ENCODE measurements at places on chromosomes 6 and 20.

DNA sequence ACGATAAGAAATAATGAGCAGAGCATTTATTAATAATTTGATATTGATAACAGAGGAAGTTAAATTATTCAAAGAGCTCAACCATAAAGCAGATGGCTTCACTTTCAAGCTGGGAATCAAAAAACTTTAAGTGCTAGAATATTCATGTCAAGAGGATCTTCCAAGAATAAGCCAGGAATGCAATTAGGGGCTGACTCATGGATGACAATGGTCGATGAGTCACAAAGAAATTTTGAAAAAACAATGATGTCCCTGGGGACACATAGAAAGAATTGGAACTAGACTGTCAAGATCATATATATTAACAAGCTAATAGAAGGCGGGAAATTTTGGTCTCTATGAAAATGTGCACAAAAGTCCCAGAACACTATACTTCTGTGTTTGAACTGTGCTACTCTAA is 304.1 kb downstream of the LAMA2 start:
- DNase-seq, result no peak

DNA sequence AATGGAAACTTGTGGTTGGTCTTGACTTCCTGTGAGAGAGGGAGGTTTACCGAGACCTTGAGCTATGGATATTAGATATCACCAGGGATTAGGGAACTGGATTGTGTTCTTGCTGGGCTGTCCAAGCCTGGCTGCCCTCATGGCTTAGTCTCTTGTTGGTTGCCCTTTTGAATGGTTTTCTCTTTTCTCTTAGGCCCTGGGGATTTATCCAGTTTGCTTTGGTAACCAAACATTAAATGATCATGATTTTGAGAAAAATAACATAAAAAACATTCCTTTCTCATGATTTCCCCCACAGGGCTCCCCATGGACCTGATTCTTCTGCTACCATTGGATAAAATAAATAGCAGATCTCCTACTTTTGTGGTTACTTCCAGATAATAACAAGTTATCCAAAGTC is 306.4 kb upstream of the RNF217 start:
- DNase-seq, result no peak

DNA sequence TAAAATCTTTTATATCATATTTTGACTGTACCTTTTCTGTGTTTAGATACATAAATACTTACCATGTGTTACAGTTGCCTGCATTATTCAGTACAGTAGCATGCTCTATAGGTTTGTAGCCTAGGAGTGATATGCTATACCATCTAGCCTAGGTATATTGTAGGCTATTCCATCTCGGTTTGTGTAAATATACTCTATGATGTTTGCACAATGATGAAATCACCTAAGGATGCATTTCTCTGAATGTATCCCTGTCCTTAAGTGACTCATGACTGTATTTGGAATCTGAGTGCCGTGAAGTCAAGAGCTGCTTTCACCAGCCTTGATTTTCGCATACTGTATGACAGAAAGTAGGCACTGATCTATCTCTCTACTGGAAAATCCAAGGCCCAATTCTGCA is 129.9 kb downstream of the UTRN start:
- DNase-seq, result peak; percentile 67

GRCh38 chr6:77424761-77425160 is 38.5 kb downstream of the HTR1B start:
- no peak for DNase-seq

GRCh38 chr6:74931558-74931957 is 274.3 kb downstream of the COL12A1 start:
- no peak for DNase-seq

All from NCI-H774 (cell line).